ENCODE measurements at places on chromosomes 7 and 10.

DNA sequence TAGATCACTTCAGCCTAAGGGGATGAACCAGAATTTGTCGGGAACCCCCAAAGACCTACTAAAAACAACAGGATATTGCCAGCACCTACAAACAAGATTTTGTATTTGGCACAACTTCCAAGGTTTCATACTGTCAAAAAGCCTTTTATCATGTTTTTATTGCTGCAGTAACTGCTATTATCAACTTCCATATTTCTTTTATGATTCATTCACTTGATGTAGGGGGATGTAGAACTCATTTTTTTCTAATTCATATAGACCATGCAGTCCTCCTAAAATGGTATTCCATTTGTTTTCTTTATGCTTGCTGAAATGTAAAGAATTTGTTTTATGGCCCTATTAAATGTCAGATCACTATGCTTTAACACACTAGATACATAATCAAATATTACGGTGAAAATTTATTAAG is 30.0 kb upstream of the WNT16 start:
- DNase-seq: no peak

GRCh38 chr10:35898716-35899440 is 256.8 kb upstream of the FZD8 start:
- no peak for DNase-seq

- DNase-seq: no peak
These were observed 68.0 kb downstream of the PIP4K2A start for GRCh38 chr10:22646388-22646853.

GRCh38 chr7:93835702-93836101 is 54.9 kb downstream of the TFPI2 start:
- DNase-seq: no peak

GRCh38 chr7:66679633-66680244 is 51.1 kb downstream of the KCTD7 start:
- DNase-seq: no peak

- DNase-seq: no peak
These were observed 629.7 kb upstream of the FZD8 start for GRCh38 chr10:36271627-36272340.
